A549 treated with DMSO at 1 μM for 4 hours (cell line): ENCODE measurements at places on chromosomes 3 and 15. TPM values are rescaled to one million over a fixed set of nuclear protein-coding genes. Genes with fewer than 3 reads are reported as not detected.

The OIP5 gene
- 13.9 to 15.3 TPM (median 14.6 TPM) in 5 replicates for total RNA-seq

The MASP1 gene
- 0.06 TPM in 1 of 5 replicates, not detected in the others for total RNA-seq

The UACA gene
- total RNA-seq, result 50.0 to 68.4 TPM (median 60.1 TPM) in 5 replicates

The GOLGA8R gene
- total RNA-seq, result 0.18 to 0.29 TPM (median 0.20 TPM) in 4 of 5 replicates, not detected in the other

The NEK11 gene
- total RNA-seq, result 3.0 to 4.3 TPM (median 4.2 TPM) in 5 replicates

The SI gene
- not detected in 5 replicates for total RNA-seq

The CCDC54 gene
- not detected in 5 replicates for total RNA-seq

The HYAL1 gene
- total RNA-seq, result 0.28 to 0.45 TPM (median 0.33 TPM) in 5 replicates

The TGM4 gene
- 0.05 to 0.09 TPM (median 0.07 TPM) in 3 of 5 replicates, not detected in the others for total RNA-seq

The SLC9C1 gene
- total RNA-seq, result not detected in 5 replicates
